ENCODE measurements at places on chromosomes 12 and 14. TPM values are rescaled to one million over a fixed set of nuclear protein-coding genes. Genes with fewer than 3 reads are reported as not detected.

DNA sequence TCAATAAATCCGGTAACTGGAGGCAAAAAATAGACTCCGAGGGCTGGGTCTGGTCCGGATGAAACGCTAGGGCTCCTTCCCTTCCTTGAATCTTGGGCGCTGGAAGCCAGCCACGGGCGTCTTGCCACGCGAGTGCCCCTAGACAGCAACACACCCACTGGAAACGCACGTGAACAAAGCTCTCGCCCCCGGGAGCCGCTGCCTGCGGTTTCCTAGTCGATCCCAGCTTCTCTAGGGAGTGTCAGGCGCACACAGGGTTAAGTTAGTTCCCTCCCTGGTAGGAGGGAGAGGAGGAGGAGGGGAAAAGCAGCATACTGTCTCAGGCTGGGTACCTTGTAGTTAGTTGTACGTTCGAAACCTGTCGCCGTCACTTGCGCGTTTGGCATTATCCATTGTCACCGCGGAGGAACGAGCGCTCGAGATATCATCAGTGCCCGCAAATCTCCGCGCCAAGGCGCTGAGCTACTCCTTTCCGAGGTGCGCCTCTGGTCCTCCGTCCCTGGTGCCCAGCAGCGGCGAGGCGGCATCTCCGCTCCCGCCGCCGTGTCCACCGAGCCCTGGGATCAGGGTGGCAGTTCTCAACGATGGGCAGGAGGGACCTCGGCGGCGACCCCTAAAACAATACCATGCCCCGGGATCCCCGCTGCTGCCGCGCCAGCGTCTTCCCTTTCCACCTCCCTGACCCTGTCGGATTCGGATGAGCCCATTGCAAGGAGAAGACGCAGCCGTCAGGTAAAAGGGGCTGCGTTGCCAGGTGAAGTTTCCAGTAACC is at the start of gene FLRT2:
TSS of gene FLRT2 (plus strand) at position 342 of the 772 bp plus-strand sequence. CDS start 91,371 bp downstream, outside the sequence.
- DNase-seq, result no peak
- H3K27me3 ChIP-seq, result no peaks in the 10 kb centered on the region
- peak within 1 kb of the TSS; percentile 20 for H3K27ac ChIP-seq
- H3K4me1 ChIP-seq, result peaks cover 51% of the 10 kb centered on the region
- peak within 1 kb of the TSS; percentile 77 for H3K4me3 ChIP-seq
- H3K36me3 ChIP-seq, result no peaks in the 10 kb centered on the region

DNA sequence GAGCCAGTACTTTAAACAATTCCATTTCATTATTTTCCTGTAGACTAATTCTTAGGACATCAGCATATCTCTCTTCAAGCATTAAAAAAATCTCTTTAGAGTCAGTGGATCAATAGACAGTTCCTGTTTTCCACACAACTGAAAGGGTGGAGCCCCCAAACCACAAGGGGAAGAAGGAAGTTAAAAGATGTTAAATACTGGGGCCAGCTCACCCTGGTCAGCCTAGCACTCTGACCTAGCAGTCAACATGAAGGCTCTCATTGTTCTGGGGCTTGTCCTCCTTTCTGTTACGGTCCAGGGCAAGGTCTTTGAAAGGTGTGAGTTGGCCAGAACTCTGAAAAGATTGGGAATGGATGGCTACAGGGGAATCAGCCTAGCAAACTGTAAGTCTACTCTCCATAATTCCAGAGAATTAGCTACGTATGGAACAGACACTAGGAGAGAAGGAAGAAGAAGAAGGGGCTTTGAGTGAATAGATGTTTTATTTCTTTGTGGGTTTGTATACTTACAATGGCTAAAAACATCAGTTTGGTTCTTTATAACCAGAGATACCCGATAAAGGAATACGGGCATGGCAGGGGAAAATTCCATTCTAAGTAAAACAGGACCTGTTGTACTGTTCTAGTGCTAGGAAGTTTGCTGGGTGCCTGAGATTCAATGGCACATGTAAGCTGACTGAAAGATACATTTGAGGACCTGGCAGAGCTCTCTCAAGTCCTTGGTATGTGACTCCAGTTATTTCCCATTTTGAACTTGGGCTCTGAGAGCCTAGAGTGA is at the start of gene LYZ:
TSS of gene LYZ (plus strand) at position 220 of the 777 bp plus-strand sequence. CDS start at position 248, 28 bp downstream.
- H3K27me3 ChIP-seq, result no peaks in the 10 kb centered on the region
- no peak within 1 kb of the TSS for H3K27ac ChIP-seq
- H3K4me1 ChIP-seq, result no peaks in the 10 kb centered on the region
- peak within 1 kb of the TSS; percentile 33 for H3K4me3 ChIP-seq
- DNase-seq, result no peak
- H3K36me3 ChIP-seq, result no peaks in the 10 kb centered on the region

DNA sequence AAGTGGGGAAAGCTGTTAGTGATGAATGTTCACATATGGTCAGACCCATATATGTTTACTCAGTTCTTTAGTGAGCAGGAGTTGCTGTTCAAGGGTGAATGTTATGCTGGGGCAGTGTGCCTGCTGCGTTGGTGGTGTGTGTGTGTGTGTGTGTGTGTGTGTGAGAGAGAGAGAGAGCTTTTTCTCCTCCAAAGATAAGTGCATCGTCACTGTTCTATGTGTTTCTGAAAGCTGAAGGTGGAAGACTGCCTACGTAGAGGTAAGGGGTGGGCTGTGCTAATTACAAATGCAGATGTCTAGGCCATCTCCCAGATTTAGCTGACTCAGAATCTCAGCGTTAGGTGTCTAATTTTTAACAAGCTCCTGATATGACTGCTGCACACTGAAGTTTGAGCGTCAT is 10.5 kb downstream of the GABARAPL1 start:
- no peak for DNase-seq
- no peaks in the 10 kb centered on the region for H3K27me3 ChIP-seq
- no peak overlapping the region for H3K4me3 ChIP-seq
- H3K36me3 ChIP-seq, result peaks cover 44% of the 10 kb centered on the region
- no peak overlapping the region for H3K27ac ChIP-seq

- H3K4me1 ChIP-seq, result no peaks in the 10 kb centered on the region
- peak overlapping the region; percentile 50 for H3K27ac ChIP-seq
- no peak for DNase-seq
- no peaks in the 10 kb centered on the region for H3K27me3 ChIP-seq
- H3K36me3 ChIP-seq, result no peaks in the 10 kb centered on the region
- no peak overlapping the region for H3K4me3 ChIP-seq
These were observed 96.1 kb upstream of the IFNG-AS1 start for GRCh38 chr12:67893022-67893580.

NACA gene
- total RNA-seq, result 509 TPM
